GM04504 (cell line): ENCODE measurements at places on chromosomes 12 and 14.

DNA sequence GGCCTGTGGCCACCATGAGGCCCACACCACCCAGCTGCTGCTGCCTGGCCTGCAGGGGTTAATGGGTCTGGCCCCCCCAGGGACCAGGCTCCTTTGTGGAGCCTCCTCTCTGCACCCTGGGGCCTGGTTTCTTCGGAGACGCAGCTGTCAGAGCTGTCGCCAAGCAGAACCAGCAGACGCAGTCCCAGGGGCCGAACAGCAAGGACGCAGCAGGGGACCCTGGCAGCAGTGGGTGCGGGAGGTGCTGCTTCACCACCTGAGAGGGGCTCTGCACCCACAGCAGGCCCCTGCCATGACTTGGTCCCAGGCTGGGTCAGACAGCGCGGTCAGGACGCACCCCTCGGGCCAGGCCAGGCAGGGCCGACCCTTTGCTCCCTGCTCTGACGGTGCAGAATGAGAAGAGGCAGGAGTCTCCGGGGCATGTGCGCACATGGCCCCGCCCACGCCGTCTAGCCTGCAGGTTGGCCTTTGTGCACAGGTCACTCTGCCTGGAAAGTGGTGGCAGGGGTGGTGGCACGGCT lies 30.5 kb downstream of the JAG2 start:
- no peak for DNase-seq

DNA sequence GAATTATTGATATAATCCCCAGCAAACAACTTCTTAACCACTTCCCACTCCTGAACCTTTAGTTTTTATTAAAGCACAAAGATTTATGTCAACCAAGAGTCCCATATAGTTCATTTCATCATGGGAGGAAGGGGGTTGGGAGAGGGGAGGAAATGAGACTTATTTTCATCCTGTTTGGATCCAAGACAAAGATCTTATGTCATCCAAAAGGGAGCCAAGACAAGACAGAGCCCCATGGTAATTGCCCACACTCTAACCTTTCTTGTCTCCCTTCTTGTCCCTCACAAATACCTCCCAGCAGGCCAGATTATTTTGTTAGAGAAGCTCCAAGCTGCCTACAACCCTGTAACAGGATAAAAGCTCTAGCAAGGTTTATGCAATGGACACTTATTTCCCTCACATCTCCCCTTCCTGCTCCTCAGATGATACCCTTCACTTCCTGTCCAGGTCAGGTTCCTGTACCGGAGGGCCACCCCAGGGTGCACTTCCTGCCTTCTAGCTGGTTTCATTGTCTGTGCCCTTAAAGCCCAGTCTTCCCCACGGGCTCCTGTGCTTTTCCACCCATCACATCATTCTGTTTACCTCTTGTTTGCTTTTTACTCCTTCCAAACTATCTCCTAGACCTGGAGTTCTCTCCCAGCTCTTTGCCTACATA lies 123.7 kb upstream of the MDM1 start:
- no peak for DNase-seq

DNA sequence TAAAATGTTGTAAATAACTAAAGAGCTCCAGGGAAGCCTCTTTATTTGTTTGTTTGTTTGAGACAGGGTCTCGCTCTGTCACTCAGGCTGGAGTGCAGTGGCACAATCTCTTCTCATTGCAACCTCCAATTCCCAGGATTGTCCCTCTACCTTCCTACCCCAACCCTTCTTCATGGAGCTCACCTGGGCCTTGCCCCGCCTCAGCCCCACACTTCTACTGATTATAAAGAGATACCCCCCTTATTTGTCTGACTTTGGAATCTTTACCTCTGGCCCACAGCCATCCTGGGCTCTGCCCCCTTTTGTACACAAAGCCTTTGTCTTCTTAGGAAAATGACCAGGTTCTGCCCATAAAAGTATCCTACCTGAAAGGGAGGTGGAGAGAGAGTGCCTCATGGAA lies 9.1 kb upstream of the BLTP3B start:
- DNase-seq: no peak

- DNase-seq: no peak
These were observed 158.5 kb downstream of the APAF1 start for GRCh38 chr12:98803468-98804209.

DNA sequence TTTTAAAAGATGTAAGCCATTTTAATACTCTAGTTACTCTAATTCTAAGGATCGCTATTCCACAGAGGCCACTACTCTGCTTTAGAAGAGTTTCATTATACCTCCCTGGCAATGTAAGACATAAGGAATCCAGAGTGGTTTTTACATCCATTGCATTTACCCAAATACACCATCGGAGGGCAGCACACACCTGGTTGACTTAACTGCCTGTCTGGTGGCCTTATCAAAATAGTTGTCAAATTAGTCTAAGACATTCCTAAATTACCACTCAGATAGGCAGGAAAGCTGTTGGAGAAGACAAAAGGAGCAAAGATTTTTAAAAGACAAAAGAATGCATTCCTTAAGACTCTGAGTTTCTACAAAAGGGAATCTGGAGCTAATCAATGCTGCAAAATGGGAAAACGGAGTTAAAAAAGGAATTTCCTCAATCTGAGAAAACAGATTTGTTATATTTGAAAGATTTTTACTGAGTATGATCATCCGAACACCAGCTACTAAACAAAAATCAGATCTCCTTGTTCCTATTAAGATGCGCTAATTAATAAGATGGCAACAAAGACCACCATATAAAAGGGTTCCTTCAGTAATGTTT lies 33.8 kb upstream of the FGD4 start:
- peak; percentile 36 for DNase-seq

- DNase-seq: no peak
These were observed 39.7 kb downstream of the AACS start for GRCh38 chr12:125104982-125105381.

- DNase-seq: no peak
These were observed 6.0 kb downstream of the PLEKHH1 start for GRCh38 chr14:67539116-67539515.

- DNase-seq: no peak
These were observed 51.8 kb upstream of the PSMC1 start for GRCh38 chr14:90204516-90204915.

- DNase-seq: no peak
These were observed 2.4 kb downstream of the PRR13 start for GRCh38 chr12:53443955-53444354.

- DNase-seq: no peak
These were observed 7.9 kb downstream of the CKAP4 start for GRCh38 chr12:106239951-106240335.

GRCh38 chr12:104538891-104539462 lies 82.2 kb downstream of the CHST11 start:
- no peak for DNase-seq

- peak; percentile 24 for DNase-seq
These were observed 413.4 kb upstream of the TBX3 start for GRCh38 chr12:115097416-115097815.

DNA sequence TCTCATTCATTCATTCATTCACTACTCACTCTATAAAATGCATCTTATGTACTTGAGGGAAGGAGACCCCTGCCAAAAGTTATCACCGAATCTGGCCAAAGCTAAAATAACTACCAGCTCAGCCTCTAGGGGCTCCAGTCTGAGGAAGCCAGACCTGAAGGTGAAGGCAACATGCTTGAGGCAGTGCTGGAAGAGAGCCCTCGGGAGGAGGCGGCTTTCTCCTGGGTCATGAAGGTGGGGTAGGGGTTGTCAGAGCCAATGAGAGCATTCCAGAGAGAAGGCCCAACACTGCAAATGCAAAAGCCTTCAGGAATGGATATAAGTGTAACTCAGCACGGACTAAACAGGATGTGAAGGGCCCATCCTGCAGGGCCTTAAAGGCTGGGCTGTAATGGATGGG lies 62.4 kb downstream of the GSC start:
- DNase-seq: no peak

DNA sequence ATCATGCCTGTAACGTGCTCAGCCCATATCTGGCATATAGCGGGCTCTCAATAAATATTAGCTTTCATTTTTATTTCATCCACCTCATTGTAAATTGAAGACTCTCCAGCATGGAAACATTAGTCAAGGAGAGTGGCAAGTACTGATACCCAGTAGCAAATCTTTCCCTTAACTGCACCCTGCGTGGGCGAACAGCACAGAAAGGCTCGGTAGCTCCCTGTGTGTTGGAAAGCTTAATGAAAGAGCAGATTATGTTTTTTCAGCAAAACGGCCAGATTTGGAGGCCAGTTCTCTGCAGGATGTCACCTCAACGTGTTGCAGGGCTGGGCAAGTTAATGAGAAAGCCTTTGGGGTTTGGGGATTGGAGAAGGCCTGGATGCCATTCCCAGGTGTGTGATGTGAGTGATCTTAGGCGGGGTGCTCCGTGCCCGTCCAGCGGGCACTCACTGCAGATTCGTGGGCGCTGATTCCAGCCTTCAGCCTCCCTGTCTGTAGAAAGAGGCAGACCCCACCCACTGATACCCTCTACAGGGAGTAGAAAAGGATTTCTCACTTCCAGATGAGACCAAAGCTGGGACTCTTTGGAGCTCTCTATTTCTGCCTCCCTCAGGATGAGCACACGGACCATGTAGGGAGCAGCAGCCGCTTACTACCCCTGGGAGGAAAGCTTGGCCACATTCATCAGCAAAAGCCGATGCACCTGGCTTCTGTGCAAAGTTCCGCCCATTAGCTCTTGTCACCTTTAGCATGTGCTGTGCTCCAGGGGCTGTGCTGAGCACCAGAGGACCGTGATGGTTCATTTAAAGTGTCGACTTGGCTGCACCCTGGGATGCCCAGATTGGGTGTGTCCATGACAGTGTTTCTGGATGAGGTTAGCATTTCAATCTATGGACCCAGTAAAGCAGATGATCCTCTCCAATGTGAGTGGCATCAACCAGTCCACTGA lies 29.1 kb downstream of the C14orf132 start:
- DNase-seq: no peak

DNA sequence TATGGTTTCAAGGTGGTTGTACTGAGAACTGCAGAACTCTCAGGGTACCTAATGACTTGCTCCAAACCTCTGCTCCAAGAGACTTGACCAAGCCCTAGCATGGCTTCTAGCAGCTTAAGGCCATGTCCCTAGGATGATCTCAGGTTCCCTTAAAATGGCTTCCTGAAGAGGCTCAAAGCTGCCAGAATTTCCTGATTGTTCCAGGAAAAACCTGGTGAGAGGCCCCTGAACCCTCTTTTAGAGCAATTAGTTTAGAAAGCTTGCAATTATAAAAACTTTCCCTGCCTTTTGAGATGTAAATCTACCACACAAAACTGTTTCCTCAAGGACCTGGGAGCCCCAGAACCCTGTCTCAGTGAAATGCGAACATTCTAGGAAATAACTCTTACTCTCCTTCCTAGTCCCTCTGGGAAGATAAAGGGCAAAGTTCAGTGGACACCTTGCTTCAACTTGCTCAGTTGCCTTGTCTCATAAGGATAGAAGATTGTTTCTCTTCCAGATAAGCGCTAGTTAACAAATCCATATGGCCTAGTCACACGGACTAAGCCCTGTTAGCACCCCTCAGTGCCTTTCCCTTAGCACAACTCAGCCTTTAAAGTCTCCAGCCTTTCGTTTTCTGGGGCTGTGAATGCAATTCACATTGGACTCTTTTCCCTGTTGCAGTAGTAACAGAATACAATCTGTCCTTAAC lies 2.5 kb downstream of the CMAS start:
- no peak for DNase-seq

- DNase-seq: no peak
These were observed 67.2 kb downstream of the GNS start for GRCh38 chr12:64691795-64692583.

- no peak for DNase-seq
These were observed 27.9 kb upstream of the CEBPE start for GRCh38 chr14:23146980-23147379.

- DNase-seq: no peak
These were observed 638.6 kb downstream of the BCL11B start for GRCh38 chr14:98633380-98633779.

- DNase-seq: no peak
These were observed 122.2 kb upstream of the METAP2 start for GRCh38 chr12:95351748-95352147.

GRCh38 chr12:110763583-110763982 lies 20.9 kb upstream of the PPP1CC start:
- no peak for DNase-seq

DNA sequence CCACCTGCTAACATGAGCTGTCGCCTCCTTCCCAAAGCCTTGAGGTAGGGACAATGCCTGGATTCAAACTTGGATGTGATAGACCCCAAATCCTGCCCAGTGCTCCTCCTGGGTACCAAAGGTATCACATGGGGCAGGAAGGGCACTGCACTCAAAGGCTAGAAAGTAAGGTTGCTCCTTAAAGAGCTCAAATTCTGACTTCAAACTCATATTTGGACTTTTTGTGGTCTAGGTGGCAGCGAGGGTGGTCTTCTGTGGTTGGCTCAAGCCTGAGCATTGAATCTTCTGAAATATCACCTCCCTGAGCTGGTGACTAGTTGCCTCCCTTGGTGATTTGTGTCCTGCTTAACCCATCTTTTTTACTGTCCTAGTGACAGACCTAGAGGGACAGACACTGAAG lies 8.3 kb upstream of the RNASE4 start:
- no peak for DNase-seq

DNA sequence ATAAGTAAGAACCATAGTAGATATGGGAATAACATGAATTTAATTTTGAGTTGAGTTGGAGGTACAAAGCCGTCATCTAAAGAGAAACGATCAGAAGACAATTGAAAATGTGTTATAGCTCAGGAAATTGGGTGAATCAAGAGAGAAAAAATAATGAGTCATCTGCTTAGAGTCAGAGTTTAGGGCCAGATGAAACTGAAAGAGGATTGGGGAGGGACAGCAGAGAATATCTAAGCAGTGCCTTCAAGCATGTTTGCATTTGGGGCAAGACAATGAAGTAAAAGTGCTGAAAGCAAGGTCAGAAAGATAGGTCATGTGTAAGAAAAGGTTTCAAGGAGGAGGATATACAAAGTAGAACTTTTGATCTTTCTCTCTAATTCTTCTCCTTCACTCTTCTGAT lies 49.4 kb downstream of the SLC15A5 start:
- no peak for DNase-seq

- no peak for DNase-seq
These were observed 1145.3 kb downstream of the FSCB start for GRCh38 chr14:43361751-43362150.

DNA sequence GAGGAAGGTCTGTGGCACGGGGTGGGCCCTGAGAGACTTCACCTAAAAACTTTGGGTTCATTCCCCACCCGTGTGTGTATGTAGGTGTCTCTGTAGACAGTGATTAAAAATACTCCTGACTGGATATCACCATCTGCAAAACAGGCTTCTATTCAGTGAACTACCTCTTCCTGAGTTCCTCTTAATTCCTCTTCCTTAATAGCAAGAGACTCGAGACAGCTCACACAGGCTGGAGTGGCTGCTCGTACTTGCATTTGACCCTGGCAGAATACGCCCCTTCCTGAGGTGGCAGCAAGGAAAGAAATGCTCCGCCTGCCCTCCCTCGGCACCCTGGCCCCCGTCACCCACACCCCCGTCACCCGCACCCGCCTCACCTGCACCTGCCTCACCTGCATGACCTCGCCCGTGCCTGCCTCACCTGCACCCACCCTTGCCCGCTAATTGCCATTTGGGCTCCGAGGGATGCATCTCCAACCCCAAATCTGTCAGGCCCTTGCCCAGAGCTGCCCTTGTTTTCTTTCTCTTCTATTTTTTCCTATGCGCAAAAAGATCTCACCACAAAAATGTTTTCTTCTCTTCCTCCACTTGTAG lies 90.0 kb downstream of the FBXL14 start:
- DNase-seq: no peak

- no peak for DNase-seq
These were observed 3.3 kb downstream of the PRICKLE1 start for GRCh38 chr12:42586268-42586667.

- no peak for DNase-seq
These were observed 449.4 kb upstream of the OR4E1 start for GRCh38 chr14:22122829-22123560.

GRCh38 chr14:87334997-87335685 lies 657.8 kb downstream of the GALC start:
- no peak for DNase-seq
